ENCODE measurements at places on chromosomes 7 and 10.

GRCh38 chr10:10598297-10598696, 419.4 kb upstream of the CELF2 start:
- DNase-seq, result no peak

DNA sequence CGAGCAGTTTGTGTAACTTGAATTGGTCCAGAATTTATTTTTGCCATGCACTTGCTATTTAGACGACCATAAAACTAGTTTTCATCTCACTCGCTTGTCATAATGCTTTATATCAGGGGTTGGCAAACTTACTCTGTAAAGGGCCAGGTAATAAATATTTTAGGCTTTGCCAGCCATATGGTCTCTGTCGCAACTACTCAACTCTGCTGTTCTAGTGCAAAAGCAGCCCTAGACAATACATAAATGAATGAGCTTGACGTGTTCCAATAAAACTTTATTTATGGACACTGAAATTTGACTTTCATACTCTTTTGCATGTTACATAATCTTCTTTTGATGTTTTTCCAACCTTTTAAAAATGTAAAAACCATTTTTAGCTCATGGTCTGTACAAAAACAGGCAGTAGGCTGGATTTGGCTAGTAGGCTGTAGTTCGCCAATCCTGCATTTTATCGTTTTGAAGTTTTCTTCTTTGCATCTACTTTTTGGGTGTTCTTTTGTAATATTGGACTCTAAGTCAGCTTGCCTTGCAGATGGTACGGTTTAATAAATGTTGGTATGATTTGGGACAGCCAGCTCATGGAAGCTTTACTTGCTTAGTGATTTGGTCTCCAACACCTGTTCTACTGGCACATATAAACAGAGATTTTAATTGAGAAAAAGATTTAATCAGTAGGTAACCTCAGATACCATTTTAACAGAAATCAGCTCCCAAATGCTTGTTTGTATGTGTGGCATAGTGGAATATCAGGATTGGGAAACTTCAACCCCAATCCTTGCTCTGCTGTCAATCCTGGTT, 25.6 kb downstream of the SND1 start:
- DNase-seq, result no peak

DNA sequence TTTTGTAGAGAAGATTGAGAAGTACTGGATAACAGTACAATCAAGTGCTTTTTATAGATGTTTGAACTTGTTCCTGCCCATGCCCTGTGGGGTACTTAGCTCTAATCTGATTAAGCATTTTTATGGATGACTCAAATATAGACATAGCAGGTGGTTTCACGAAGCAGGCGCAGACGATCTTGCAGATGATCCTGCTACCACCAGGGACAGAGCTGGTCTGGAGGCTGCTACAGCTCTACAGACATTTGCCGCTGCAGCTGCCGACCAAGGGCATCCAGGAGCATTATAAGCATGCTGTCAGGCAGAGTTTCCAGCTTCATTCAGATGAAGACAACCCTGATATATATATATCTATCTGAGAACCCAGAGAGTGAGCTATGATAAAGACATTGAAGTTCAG, 650.4 kb downstream of the NXPH1 start:
- no peak for DNase-seq

GRCh38 chr10:34280599-34281374, 534.3 kb downstream of the PARD3 start:
- peak; percentile 5 for DNase-seq

DNA sequence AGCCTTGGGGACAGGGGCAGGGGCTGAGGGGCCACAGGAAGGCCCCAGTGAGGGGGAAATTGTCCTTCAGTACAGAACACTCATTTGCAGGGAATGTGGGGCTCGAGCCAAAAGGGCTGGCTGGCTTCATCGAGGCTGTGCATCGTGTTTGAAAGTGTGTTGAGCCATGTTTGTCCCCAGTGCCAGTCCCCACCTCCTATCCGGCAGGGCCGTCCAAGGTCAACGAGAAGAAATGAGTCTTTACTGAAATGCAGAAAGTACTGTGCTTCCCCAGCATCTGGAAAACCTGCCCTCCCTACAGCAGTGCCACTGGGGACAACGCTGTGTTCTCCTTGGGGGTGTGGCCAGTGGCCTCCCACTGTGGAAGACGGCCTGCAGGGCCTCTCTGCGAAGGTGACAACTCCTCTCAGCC, 214.1 kb downstream of the KLF6 start:
- DNase-seq, result no peak

GRCh38 chr10:6642876-6643275, 62.8 kb upstream of the PRKCQ start:
- DNase-seq, result no peak

GRCh38 chr7:137880432-137880831, 33.7 kb upstream of the DGKI start:
- DNase-seq, result no peak

DNA sequence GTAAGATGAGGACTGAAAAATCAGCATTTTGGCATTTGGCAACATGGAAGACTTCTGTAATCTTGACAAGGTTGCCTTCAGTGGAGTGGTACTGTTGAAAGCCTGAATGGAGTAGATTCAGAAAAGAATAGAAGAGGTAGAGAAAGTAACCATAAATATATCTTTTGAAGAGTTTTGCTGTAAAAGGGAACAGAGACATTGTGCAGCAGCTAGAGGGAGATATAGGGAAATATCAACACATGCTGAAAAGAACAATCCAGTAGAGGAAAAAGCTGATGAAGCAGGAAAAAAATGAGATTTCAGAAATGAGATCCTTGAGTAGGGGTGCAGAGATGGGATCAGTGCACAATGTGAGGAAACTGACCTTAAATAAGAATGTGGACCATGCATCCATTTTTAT, 60.0 kb downstream of the RAPGEF5 start:
- DNase-seq, result no peak

DNA sequence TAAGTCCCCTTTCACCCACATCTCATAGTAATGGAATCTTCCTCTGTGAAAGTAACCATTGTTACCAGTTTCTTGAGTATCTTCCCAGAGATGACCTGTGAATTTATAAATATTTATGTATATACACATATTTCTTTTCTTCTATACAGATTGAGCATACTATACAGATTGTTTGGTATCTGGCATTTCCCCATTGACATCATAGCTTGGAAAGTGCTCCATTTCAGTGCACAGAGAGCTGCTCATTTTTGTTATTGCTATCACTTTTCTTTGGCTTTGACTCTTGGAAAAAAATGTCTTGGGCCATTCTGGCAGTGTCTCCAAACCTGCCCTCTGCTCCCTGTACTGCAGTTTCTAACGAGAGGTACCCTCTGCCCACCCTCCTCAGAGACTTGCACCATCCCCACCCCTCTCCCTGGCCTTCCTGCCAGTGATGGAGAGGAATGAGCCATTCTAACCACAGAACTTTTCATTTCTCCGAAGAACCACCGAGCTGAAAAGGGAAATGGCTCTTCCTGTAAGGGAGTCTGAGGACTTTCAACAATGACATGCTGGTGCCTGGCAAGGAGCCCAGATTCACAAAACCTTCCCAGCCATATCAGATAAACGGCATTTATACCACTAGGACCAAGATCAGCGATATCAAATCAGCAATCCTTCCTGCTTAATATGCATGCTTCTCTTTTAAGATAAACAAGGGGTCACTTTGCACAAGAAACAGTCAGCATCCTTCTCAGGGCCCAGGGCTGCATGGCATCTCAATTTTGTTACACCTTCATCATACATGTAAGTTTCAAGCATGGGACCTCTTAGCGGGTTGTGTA, 19.7 kb upstream of the CCSER2 start:
- DNase-seq, result peak; percentile 37
